Osteocyte (in vitro differentiated cells): ENCODE measurements at places on chromosomes 13 and 19. TPM values are rescaled to one million over a fixed set of nuclear protein-coding genes. Genes with fewer than 3 reads are reported as not detected.

GRCh38 chr13:27712421-27712820, 79.9 kb upstream of the GSX1 start:
- H3K36me3 ChIP-seq: no peaks in the 10 kb centered on the region
- no peak for DNase-seq
- H3K4me1 ChIP-seq: no peaks in the 10 kb centered on the region
- H3K27me3 ChIP-seq: peaks cover 30% of the 10 kb centered on the region

DNA sequence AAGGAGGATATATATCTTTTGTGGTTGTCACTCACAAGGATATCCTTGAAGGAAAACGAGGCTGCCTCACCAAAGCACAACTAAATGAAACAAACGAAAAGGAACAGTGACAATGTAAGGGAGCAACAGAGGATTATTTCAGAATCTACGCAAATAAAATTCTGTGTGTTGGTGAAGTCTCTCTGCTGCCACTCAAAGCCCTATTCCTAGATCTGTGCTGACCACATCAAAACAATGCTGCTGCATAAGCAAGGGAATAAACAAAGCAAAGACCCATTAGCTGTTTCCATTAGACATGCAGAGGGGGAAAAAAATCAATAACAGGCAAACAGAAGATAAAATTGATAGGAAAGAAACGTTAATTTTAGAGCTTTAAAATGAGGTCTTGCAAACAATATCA, 204.4 kb downstream of the MZT1 start:
- no peak overlapping the region for H3K27ac ChIP-seq
- DNase-seq: no peak
- peaks cover 11% of the 10 kb centered on the region for H3K27me3 ChIP-seq
- H3K4me3 ChIP-seq: no peak overlapping the region
- no peaks in the 10 kb centered on the region for H3K4me1 ChIP-seq
- no peaks in the 10 kb centered on the region for H3K36me3 ChIP-seq

- H3K27ac ChIP-seq: no peak overlapping the region
- peak; percentile 34 for DNase-seq
- no peak overlapping the region for H3K4me3 ChIP-seq
- no peaks in the 10 kb centered on the region for H3K36me3 ChIP-seq
- no peaks in the 10 kb centered on the region for H3K4me1 ChIP-seq
Measured at GRCh38 chr19:14731200-14731599, 41.4 kb downstream of the ZNF333 start.

- H3K4me1 ChIP-seq: peaks cover 19% of the 10 kb centered on the region
- no peaks in the 10 kb centered on the region for H3K36me3 ChIP-seq
- no peaks in the 10 kb centered on the region for H3K27me3 ChIP-seq
Measured at GRCh38 chr13:99028890-99029289, 51.0 kb upstream of the DOCK9 start.

- DNase-seq: no peak
- no peak overlapping the region for H3K4me3 ChIP-seq
- no peaks in the 10 kb centered on the region for H3K27me3 ChIP-seq
Measured at GRCh38 chr13:72745260-72745659, 17.5 kb downstream of the BORA start.

DNA sequence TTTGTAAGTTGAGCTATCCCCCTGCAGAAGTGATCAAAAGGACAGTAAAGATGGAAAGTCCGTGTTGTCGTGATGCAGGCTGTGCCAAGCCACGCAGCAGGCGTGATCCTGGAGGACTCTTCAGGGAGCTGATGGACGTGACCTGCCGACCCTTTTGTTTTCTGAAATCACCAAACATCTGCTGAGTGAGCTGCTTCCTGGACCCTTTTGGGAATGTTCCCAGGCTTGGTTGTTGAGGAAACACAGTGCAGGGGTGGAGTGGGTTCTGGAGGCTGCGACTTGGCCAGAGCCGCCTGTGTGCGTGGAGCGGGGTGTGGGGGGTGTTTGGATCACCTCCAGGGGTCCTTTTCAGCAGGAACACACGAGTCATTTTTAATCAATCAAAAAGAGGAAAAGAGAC, 15.4 kb upstream of the CPAMD8 start:
- H3K4me3 ChIP-seq: no peak overlapping the region
- peak overlapping the region; percentile 90 for H3K27ac ChIP-seq
- DNase-seq: peak; percentile 91
- peaks cover 3% of the 10 kb centered on the region for H3K27me3 ChIP-seq

- H3K27me3 ChIP-seq: no peaks in the 10 kb centered on the region
- peaks cover 41% of the 10 kb centered on the region for H3K4me1 ChIP-seq
- peak overlapping the region; percentile 38 for H3K4me3 ChIP-seq
- peak overlapping the region; percentile 91 for H3K27ac ChIP-seq
- DNase-seq: no peak
Measured at GRCh38 chr19:3458229-3459088, 21.9 kb downstream of the SMIM24 start.

DNA sequence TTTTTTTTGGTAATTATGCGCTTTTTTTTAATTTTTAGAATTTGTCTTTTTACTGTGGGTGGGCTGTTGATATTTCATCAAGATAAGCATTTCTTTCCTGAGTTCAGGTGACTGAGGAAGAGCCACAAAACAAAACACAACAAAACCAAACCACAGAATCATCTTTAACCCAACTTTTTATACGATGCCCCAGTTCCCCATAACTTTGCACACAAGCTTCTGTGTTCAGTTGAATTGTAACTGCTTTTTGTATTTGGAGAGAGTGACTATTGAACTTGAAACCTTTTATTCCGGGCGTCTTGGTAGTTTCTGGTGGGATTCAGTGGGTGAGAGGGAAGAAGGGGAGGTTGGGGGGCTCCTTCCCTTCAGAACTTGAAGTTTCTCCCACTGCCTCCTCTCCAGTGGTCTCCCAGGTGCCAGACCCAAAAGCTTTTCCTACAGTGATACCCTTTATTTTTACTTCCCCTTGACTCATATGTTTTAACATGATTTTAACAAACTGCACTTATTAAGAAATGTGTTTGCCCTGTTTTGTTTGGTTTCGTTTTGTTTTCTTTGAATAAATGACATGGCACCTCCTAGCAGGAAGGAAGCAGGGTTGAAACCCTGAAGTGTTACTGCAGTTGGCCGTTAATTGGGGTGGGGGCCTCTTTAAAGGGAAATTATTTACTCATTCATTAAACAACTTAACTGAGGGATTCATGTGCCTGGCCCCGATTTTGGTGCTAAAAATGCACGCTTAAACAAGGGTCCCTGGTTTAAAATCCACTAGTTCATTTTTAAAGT, 2.7 kb upstream of the CCDC97 start:
- peak overlapping the region; percentile 100 for H3K27ac ChIP-seq
- peaks cover 39% of the 10 kb centered on the region for H3K4me1 ChIP-seq
- no peak for DNase-seq
- H3K27me3 ChIP-seq: no peaks in the 10 kb centered on the region
- H3K36me3 ChIP-seq: peaks cover 29% of the 10 kb centered on the region

GRCh38 chr13:107743526-107743925, 471.8 kb downstream of the LIG4 start:
- no peak overlapping the region for H3K4me3 ChIP-seq
- H3K36me3 ChIP-seq: no peaks in the 10 kb centered on the region
- H3K27ac ChIP-seq: no peak overlapping the region
- H3K4me1 ChIP-seq: peaks cover under 1% of the 10 kb centered on the region
- no peaks in the 10 kb centered on the region for H3K27me3 ChIP-seq
- DNase-seq: no peak

DNA sequence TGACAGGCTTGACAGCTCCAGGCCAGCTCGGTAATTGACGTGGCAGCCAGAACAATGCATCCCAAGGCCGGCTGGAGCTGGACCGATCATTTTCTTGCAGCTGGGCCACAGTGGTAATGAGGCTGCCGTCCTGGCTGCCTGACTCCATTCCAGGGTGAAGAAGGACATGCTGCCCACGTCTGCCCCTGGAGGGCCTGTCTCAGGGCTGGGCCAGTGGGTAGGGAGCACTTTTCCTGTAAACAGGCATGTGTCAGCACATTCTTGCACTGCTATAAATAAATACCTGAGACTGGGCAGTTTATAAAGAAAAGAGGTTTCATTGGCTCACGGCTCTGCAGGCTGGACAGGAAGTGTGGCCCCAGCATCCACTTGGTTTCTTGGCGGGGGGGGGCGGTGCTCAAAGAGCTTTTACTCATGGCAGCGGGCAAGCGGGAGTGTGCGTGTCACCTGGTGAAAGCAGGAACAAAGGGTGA, 38.1 kb upstream of the KCTD15 start:
- H3K36me3 ChIP-seq: no peaks in the 10 kb centered on the region
- H3K27me3 ChIP-seq: peaks cover 2% of the 10 kb centered on the region
- peaks cover 2% of the 10 kb centered on the region for H3K4me1 ChIP-seq
- H3K4me3 ChIP-seq: no peak overlapping the region
- no peak for DNase-seq

DNA sequence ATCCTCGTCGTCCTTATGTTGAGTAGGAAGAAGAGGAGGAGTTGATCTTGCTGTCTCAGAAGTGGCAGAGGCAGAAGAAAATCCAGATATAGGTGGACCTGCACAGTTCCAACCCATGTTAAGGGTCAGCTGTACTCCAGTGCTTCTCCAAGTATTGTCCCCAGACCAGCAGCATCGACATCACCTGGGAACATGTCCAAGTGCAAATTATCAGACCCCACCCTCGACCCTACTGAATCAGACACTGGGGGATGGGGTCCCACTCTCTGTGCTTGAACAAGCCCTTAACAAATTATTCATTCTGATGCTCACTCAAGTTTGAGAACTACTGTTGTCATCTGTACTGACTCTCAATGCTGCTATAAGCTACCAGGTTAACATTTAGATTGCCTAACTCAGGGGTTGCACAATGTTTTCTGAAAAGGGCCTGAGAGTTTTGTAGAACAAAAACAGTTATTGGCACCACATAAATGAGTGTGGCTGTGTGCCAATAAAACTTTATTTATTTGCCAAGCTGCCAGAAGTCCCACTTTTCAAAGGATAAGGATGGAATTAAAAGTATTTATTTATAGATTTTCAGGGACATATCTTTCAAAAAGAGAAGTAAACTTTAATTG, 226.7 kb upstream of the IPO5 start:
- H3K4me3 ChIP-seq: no peak overlapping the region
- no peak for DNase-seq
- peaks cover 3% of the 10 kb centered on the region for H3K4me1 ChIP-seq
- no peak overlapping the region for H3K27ac ChIP-seq
- no peaks in the 10 kb centered on the region for H3K27me3 ChIP-seq

DNA sequence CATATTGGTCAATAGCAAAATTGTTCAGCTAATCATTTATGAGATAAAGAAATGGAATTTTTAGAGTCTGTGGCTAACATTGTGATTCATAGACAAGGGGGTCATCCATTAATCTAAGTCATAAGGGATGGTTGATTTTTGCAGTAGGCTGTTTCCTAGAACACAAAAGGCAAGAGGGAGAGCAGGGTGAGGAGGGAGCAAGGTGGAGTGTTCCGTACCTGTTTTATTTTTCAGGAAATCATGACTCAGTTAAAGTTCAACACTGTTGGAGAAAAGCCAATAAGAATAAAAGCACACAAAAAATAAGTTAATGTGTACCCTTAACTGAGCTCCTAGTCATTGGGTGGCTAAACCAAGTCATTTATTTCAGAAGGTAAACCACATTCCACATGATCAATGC, 512.4 kb upstream of the ATXN8OS start:
- no peak for DNase-seq
- no peaks in the 10 kb centered on the region for H3K4me1 ChIP-seq
- no peak overlapping the region for H3K27ac ChIP-seq
- H3K36me3 ChIP-seq: no peaks in the 10 kb centered on the region
- H3K27me3 ChIP-seq: peaks cover 4% of the 10 kb centered on the region

GRCh38 chr13:79995334-79995733, 345.6 kb downstream of the SPRY2 start:
- H3K27ac ChIP-seq: no peak overlapping the region
- DNase-seq: no peak
- H3K4me1 ChIP-seq: peaks cover 12% of the 10 kb centered on the region
- H3K27me3 ChIP-seq: no peaks in the 10 kb centered on the region
- no peak overlapping the region for H3K4me3 ChIP-seq

DNA sequence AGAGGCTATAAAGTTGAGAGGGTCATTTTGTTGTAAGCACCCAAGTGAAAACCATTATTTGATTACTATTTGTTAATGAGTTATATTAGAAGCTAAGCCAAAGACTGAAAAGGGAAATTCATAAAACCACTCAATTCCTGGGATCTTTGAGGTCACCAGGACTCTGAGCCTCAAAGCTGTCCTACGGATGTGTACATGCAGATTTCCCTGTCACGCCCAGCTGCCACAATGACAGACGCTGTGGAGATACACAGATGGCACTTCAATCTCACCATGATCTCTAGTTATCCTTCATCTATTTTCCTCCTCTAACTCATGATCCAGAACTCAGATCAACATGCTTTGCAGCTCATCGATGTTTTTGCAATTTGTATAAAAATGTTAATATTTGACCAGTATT, 403.5 kb upstream of the MIR17HG start:
- H3K4me1 ChIP-seq: no peaks in the 10 kb centered on the region
- no peaks in the 10 kb centered on the region for H3K27me3 ChIP-seq
- no peak for DNase-seq
- H3K4me3 ChIP-seq: no peak overlapping the region
- no peak overlapping the region for H3K27ac ChIP-seq

GRCh38 chr19:38509027-38509426, 75.5 kb downstream of the RYR1 start:
- no peak overlapping the region for H3K27ac ChIP-seq
- H3K4me3 ChIP-seq: no peak overlapping the region
- DNase-seq: no peak
- H3K27me3 ChIP-seq: peaks cover 20% of the 10 kb centered on the region
- no peaks in the 10 kb centered on the region for H3K36me3 ChIP-seq

DNA sequence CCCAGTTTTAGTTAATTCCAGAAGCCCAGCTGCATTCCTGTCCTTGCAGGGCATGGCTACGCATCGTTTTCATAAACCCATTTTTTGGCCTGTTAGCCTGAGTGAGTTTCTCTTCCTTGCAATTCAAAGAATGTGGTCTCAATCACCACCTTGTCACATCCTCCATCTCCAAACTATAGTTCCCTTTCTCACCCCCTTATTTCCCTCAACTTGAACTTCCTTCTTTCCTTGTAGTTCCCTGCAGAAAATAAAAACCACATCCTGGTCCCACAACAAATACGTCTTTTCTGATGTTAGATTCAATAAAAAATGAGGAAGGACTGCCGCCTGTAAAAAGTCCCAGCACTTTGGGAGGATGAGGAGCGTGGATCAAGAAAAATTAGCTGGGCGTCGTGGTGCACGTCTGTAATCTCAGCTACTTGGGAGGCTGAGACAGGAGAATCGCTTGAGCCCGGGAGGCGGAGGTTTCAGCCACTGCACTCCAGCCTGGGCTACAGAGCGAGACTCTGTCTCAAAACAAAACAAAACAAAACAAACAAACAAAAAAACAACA, 13.2 kb downstream of the ADGRE3 start:
- DNase-seq: no peak
- no peaks in the 10 kb centered on the region for H3K4me1 ChIP-seq
- H3K36me3 ChIP-seq: no peaks in the 10 kb centered on the region
- H3K4me3 ChIP-seq: no peak overlapping the region

GRCh38 chr13:48265217-48265815, 32.3 kb downstream of the ITM2B start:
- H3K27me3 ChIP-seq: no peaks in the 10 kb centered on the region
- H3K4me1 ChIP-seq: peaks cover 8% of the 10 kb centered on the region
- peaks cover 55% of the 10 kb centered on the region for H3K36me3 ChIP-seq
- no peak overlapping the region for H3K27ac ChIP-seq
- DNase-seq: no peak
- H3K4me3 ChIP-seq: no peak overlapping the region

GRCh38 chr13:33876716-33877394, 58.9 kb downstream of the RFC3 start:
- H3K36me3 ChIP-seq: no peaks in the 10 kb centered on the region
- H3K27me3 ChIP-seq: no peaks in the 10 kb centered on the region
- H3K4me1 ChIP-seq: no peaks in the 10 kb centered on the region

SMIM44 gene
- total RNA-seq: not detected in 2 replicates

ICAM3 gene
- total RNA-seq: 7.2 and 9.8 TPM in 2 replicates

NFKBIB gene
- 18.0 and 18.7 TPM in 2 replicates for total RNA-seq

GALP gene
- total RNA-seq: not detected in 2 replicates

SIGLECL1 gene
- not detected in 2 replicates for total RNA-seq

CAPS gene
- total RNA-seq: 14.4 and 15.6 TPM in 2 replicates

PPAN gene
- total RNA-seq: 34.4 and 40.9 TPM in 2 replicates

TMEM255B gene
- total RNA-seq: 0.84 and 0.89 TPM in 2 replicates
